Activated CD4-positive, alpha-beta memory T cell treated with anti-CD3 and anti-CD28 coated beads for 36 hours (primary cell): ENCODE measurements at places on chromosomes 11 and 22. TPM values are rescaled to one million over a fixed set of nuclear protein-coding genes. Genes with fewer than 3 reads are reported as not detected.
A peak's percentile ranks its signal among the peaks of the same experiment; 100 is the strongest.

ACTN3 gene
- total RNA-seq, result 0.24 TPM

AASDHPPT gene
- 39.4 TPM for total RNA-seq

THAP7 gene
- 26.8 TPM for total RNA-seq

HBB gene
- total RNA-seq, result not detected

SULT4A1 gene
- total RNA-seq, result not detected

KCNJ1 gene
- not detected for total RNA-seq

MAP6 gene
- 0.05 TPM for total RNA-seq

DNA sequence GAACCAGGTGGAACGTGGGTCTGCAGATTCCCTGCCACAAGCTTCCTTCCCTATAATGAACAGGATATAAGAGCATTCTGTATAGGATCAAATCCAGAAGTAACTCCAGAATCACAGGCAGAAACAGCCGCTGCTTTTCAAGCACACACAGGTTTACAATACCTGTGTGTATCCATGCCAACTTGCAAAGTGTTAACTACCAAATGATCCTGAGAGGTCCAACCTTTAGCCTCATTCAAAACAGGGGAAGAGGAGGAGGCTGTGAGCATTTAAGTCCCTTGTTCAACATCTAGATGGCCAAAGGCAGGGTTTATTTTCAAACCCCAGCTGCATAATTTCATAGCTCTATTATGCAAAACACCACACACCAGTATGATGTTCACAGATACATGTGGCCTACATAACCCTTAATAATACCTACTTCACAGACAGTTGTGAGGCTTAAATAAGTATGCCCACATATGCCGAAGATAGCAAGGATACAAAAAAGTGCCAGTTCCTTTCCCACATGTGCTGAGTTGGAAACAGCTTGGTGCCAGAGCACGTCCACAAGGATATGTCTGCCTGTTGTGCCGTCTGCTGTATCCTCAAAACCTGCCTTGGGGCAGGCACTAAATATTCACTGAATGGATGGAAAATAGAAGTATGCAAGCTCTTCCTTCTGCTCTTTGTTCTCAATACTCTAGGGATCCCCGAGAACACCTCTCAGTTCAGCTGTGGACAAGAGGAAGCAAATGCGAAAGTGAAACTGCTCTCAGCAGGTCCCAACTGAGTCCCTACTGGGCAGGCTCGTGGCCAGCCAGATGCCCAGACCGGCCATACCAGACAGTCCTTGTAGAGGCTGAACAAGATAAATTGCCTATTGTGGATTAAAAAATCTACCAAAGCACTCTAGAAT lies 66.8 kb downstream of the LARGE1 start:
- H3K4me3 ChIP-seq, result peak overlapping the region; percentile 50
- H3K36me3 ChIP-seq, result no peaks in the 10 kb centered on the region
- H3K27me3 ChIP-seq, result no peaks in the 10 kb centered on the region
- peak; percentile 13 for DNase-seq

- no peaks in the 10 kb centered on the region for H3K27me3 ChIP-seq
- H3K36me3 ChIP-seq, result peaks cover 53% of the 10 kb centered on the region
- H3K4me1 ChIP-seq, result peaks cover 3% of the 10 kb centered on the region
Measured at GRCh38 chr22:46178755-46179505, 28.6 kb downstream of the PPARA start.

DNA sequence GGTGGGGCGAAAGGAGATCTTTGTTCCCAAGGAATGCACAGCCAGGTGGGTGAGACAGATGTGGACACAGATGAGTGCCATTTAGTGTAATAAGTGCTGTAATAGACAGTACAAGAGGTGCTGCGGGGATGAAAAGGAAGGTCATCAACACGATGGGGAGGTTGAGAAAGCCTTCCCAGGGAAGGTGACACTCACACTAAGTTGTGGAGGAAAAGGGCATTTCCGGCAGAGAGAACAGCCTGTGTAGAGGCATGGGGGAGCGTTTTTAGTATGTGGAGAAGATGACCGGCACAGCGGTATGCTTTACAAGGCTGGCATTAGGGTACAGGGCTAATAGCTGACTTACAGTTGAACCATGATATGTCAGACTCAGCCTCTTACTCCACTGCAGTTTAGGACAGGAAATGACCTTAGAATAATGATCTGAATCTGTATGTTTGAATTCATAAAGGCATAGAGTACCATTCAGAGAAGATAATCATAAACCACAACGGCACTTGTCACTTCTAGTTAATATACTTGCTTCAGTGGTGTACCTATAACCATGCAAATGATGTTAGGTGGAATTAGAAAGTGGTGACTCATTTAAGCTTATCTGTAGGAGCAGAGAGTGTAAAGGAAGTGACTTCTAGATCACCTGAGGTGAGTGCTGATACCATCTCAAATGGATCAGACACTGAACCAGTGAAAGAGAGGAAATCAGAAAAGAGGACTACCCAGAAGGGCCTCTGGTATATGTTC lies 60.6 kb downstream of the FAM83F start:
- peak overlapping the region; percentile 77 for H3K4me3 ChIP-seq
- peaks cover 78% of the 10 kb centered on the region for H3K4me1 ChIP-seq
- H3K27ac ChIP-seq, result peak overlapping the region; percentile 97

DNA sequence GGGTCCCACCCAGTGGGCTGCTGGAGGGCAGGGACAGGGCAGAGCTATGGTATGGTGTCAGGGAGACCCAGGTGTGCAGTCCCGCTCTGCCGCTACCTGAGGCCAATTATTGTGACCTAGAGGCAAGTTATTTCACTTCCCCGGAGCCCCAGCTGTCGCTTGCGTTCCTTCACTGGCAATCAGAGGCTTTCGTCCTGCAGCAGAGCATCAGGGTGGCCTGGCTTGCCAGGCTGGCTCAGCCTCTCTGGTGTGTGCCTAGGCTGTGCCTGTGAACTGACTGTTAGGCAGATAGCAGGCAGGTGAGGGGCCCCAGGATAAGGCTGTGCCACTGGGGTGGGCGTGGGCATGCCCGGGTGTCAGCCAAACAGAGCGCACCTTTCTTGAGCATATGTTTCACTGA lies 31.4 kb downstream of the GLB1L2 start:
- peaks cover 1% of the 10 kb centered on the region for H3K27me3 ChIP-seq
- DNase-seq, result no peak
- no peaks in the 10 kb centered on the region for H3K36me3 ChIP-seq
- H3K27ac ChIP-seq, result no peak overlapping the region

DNA sequence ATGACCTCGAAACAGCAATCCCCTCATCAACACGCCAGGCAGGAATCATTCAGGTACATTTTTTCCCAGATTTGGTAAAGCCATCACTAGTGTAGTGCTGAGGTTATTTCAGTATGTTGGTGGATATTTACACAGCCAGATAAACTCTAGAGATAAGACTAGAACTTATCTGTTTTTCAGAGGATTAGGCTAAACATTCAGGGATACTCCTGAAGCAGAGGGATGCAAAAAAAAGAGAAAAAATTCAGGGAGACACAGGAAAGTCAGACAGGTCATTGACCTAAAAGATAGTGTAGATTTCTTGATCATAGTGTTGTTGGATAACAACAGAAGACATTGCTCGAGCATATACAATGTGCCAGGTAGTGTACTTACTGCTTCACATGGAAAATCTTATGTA lies 93.2 kb downstream of the ATM start:
- DNase-seq, result no peak
- no peaks in the 10 kb centered on the region for H3K27me3 ChIP-seq
- H3K27ac ChIP-seq, result no peak overlapping the region
- peaks cover 12% of the 10 kb centered on the region for H3K4me1 ChIP-seq
- no peak overlapping the region for H3K4me3 ChIP-seq
- H3K36me3 ChIP-seq, result peaks cover 13% of the 10 kb centered on the region

GRCh38 chr11:123253223-123253622 lies 58.2 kb upstream of the CLMP start:
- H3K27ac ChIP-seq, result no peak overlapping the region
- DNase-seq, result no peak
- no peaks in the 10 kb centered on the region for H3K27me3 ChIP-seq
- H3K4me1 ChIP-seq, result no peaks in the 10 kb centered on the region
- H3K4me3 ChIP-seq, result no peak overlapping the region
- no peaks in the 10 kb centered on the region for H3K36me3 ChIP-seq

GRCh38 chr22:34427841-34428240 lies 507.6 kb upstream of the LARGE1 start:
- no peaks in the 10 kb centered on the region for H3K4me1 ChIP-seq
- no peak overlapping the region for H3K27ac ChIP-seq
- H3K4me3 ChIP-seq, result no peak overlapping the region
- DNase-seq, result no peak

DNA sequence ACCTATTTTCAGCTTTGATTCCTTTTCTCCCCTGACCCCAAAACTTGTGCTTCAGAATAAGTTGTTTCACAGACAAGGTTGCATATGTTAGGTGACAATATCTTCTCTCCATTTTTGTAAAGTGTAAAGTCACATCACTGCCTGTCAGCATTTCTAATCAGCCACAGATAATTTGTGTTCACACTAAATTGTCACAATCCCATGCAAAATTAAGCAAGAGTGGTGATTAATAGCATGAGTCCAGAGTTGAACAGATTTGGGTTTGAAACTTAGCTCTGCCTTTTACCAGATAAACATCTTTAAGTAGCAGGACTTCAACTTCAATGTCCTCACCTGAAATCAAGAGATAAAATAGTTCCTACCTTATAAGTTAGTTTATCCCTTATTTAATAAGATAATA lies 80.1 kb downstream of the MICAL2 start:
- no peaks in the 10 kb centered on the region for H3K27me3 ChIP-seq
- peaks cover 61% of the 10 kb centered on the region for H3K4me1 ChIP-seq
- DNase-seq, result no peak
- H3K27ac ChIP-seq, result peak overlapping the region; percentile 89
- peak overlapping the region; percentile 30 for H3K4me3 ChIP-seq

- peaks cover 2% of the 10 kb centered on the region for H3K36me3 ChIP-seq
- peaks cover 27% of the 10 kb centered on the region for H3K4me1 ChIP-seq
- no peak for DNase-seq
- no peak overlapping the region for H3K4me3 ChIP-seq
- H3K27me3 ChIP-seq, result no peaks in the 10 kb centered on the region
Measured at GRCh38 chr11:74175920-74176319, 4.8 kb downstream of the PPME1 start.

- H3K4me1 ChIP-seq, result peaks cover 11% of the 10 kb centered on the region
- H3K36me3 ChIP-seq, result no peaks in the 10 kb centered on the region
- no peak for DNase-seq
- H3K4me3 ChIP-seq, result no peak overlapping the region
- peaks cover 54% of the 10 kb centered on the region for H3K27me3 ChIP-seq
Measured at GRCh38 chr22:49730656-49731055, 97.0 kb downstream of the BRD1 start.
